ENCODE measurements at places on chromosomes 5 and 9. TPM values are rescaled to one million over a fixed set of nuclear protein-coding genes. Genes with fewer than 3 reads are reported as not detected.

Gene IL9
- total RNA-seq, result not detected

- no peak for DNase-seq
Measured at GRCh38 chr9:111728143-111728542, 66.6 kb downstream of the SHOC1 start.

DNA sequence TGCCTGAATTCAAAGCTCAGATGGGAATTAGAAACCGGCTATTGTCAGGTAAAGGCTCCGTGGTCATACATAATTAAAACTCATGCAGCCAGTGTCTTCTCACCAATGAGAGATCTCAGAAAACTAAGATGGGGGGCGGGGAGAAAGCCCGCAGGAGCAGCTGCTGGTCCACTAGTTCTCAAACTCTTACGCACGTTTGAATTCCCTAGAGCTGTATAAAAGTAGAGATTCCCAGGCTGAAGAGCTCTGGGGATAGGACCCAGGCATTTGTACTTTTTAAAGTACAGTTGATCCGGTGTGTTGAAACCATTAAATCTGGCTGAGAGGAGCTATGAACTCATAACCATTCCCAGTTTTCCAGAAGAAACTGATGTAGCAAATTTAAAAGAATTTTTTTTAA, 68.5 kb downstream of the FRMD3 start:
- DNase-seq, result peak; percentile 39

Gene HTR4
- 0.99 TPM for total RNA-seq

- DNase-seq, result no peak
Measured at GRCh38 chr5:83313436-83313835, 158.1 kb upstream of the VCAN start.

Gene CD72
- total RNA-seq, result 0.63 TPM

DNA sequence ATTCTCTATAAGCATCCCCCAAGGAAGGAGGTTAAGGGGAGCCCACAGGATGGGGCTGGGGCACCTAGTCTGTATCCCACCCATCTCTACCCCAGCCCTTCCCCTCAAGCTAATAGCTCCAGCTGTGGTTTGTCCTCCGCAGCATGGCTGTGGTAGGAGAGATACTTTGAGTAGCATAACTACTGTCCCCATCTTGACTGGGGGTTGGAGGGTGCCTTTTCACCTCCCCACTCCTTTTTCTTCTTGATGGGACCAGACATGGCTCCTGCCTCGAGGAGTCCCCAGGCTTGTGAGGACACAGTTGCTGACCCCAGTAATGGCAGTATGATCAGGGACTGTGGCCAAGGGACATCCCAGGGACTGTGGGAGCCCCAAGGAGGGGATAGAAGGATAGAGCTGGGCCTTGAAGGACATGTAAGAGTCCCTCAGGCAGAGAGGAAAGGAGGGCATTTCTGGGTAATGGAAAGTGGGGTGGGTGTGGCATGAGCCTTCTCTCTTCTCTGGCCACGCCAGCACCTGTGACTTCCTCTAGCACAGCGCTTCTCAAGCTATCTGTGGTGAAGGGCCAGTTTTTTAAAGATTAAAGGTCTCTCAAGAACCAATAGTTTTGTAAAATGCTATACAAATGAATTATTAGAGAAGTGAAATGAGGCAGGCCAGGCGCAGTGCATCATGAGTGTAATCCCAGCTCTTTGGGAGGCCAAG, 14.0 kb downstream of the OLFML2A start:
- DNase-seq, result no peak

DNA sequence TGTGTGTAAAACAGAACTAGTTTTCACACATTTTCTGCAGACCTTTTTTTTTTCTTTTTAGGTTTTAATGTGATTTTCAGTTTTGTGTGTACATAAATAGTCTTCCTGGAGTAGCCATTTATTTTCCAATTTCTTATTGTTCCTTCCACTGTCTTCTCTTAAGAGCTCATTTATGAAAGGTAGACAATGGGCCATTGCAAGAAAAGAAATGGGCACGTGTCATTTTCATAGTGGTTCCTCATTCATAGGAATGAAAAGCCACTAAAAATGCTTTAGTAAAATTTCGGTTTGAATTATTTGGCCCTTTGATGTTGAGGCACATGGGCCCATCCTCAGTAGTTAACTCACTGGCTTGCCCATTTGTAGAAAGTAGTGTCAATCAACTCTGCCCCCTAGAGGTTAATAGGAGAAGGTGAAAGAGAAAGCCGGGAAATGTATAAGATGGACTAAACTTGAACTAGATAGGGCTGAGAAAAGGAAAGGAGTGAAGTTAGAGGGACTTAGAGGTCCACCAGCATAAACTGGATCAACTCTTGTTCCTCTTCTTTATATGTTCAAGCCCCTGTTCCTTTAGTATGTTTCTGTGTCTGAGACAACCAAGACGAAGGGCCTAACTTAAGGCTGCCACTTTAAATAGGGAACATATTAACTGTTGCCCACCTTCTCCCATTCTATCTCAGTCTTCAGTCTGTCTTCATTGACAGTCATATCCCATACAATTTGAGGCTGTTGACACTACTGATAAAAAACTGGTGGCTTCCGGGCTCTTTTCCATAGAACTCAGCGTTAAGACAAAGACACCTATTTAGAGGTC, 72.6 kb downstream of the SMARCA2 start:
- no peak for DNase-seq

Gene DOK3
- 3.3 TPM for total RNA-seq

Gene ABO
- total RNA-seq, result 2.3 TPM

GRCh38 chr9:84818791-84819190, 149.3 kb downstream of the NTRK2 start:
- DNase-seq, result no peak

DNA sequence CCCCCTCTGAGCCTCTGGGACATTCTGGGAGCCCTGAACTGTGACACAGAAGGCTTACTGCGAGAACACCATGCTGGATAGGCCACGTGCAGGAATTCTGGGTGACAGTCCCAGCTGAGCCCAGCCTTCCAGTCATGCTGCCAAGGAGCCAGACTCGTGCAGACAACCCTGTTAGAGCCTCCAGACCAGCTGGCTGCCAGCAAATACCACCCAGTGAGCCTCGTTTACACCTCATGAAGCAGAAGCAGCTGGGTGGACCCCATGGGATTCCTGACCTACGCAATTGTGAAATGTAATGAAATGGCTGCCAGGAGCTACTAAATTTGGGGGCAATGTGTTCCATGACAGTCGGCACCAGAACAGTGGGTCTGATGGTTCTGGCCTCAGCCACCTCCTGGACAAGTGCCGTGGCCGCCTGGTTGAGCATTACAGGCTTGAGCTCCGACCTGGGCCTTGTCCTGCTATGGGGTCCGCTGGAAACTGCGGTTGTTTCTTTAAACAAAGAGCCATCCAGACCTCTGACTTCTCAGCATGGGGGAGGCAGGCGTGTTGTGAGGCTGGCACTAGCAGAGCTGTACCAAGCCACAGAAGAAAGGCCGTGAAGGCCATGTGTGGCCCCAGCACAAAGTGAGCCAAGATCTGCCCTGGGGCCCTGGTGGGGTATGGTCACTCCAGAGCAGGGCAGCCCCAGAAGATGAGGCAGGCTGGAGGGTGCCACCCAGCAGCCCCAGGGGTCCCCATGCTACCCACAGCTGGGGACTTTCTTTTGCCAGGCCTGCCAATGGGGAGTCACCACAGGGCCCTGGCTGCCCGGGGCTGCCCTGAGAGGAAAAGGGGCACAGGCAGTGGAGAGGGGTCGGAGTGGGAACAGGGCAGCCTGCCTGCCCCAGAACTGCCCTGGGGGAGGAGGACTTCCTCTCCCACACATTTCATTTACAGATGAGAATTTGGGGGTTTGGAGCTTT, 19.3 kb upstream of the RXRA start:
- DNase-seq, result peak; percentile 25

GRCh38 chr5:1473746-1474145, 28.5 kb upstream of the SLC6A3 start:
- peak; percentile 10 for DNase-seq

Gene LOX
- total RNA-seq, result 4.4 TPM

Gene S100Z
- not detected for total RNA-seq

Gene SLC36A2
- 0.16 TPM for total RNA-seq

DNA sequence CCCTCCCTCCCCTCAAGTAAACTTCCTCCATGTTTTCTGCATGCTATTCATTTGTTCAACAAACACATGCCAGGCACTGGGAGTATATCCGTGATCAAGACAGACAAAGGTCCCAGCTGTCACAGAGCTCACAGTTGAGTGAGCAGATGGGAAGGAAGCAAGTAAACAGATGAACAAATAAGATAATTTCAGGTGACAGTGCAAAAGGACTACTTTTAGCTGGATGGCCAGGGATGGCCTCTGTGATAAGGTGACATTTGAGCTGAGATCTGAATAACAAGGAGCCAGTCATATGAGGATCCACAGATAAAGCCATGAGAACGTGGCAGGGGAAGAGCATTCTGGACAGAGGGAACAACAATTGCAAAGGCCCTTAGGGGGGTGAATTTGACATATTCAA, 121.7 kb upstream of the RAD23B start:
- DNase-seq, result no peak

Gene KCNV2
- not detected for total RNA-seq

Gene BTNL9
- 38.5 TPM for total RNA-seq

Gene ST8SIA4
- 3.2 TPM for total RNA-seq

GRCh38 chr5:131252824-131253171, 11.1 kb upstream of the CDC42SE2 start:
- peak; percentile 34 for DNase-seq

DNA sequence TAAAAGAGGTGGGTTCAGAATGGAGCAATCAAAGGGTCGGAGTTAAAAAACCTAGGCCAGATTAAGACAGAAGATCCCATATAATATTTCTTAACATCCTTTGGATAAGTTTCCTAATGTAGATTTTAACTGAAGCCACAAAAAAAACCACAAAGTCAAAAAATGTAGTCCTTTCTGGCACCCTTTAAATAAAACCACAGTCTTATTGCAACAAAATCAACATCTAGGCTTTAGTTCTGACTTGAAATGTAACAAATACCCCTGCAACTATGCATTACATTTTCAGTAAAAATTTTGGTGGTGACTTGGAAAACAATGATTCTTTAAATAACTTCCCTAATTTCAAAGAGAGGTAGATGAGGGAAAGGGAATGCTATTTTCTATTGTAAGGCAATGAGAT, 109.2 kb downstream of the PSAT1 start:
- DNase-seq, result no peak

DNA sequence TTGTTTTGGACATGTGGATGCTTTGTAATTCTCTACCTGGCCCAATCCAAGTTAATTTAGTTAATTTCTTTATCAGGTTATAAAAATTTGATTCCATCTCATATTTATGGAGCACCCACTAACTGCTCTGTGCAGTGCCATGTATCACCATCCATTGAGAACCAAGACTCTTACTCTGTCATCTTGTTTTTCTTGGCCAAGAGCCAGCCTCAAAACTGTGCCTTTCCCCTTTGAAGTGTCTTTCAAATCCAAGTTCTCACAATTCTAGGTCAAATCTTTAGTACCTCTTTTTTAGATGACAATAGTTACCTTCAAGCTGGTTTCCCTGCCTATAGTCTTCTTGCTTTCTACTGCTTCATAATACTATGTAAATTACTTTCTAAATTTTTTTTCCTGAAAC, 3.2 kb downstream of the COMMD10 start:
- no peak for DNase-seq

- no peak for DNase-seq
Measured at GRCh38 chr9:104092875-104093600, 1.1 kb upstream of the SMC2 start.

DNA sequence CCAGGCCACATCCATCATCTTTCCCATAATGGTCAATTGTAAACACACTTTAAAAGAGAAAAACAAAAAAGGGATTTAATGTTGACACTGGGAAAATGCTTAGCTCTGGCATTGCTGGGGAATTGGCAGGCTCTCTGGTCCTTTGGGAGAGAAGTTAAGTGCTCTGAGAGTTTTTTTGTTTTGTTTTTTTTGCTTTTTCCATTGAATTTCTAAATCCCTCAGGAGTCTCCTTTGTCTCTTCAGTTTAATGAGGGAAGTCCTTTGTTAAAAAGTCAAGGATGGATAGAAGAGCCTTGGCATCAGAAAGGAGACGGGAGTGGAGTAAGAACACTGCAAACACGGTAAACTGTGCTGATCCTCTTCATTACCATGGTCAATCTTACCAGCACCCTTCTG, 7.1 kb upstream of the HAND1 start:
- DNase-seq, result no peak

Gene ARID3C
- not detected for total RNA-seq

Gene CDH10
- total RNA-seq, result not detected
